ENCODE measurements at places on chromosomes 2 and 18.
A peak's percentile ranks its signal among the peaks of the same experiment; 100 is the strongest.

- no peak for DNase-seq
These were observed 22.1 kb upstream of the IGFBP5 start for GRCh38 chr2:216717491-216717901.

GRCh38 chr2:49042488-49042887 lies 111.8 kb downstream of the FSHR start:
- DNase-seq: no peak

DNA sequence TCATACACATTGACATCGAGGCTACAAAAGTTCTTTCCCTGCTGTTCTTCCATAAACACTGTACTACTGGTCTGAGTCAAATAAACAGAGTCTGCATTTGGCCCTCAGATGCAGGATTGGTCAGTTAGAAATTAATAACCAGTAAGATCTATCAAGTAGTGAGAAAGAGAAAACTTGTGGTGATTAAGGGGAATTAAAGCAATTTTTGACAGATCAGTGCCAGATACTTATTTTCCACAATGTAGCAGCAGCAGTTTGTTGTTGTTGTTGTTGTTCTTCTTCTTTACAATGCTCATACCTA lies 85.0 kb downstream of the IKZF2 start:
- no peak for DNase-seq

DNA sequence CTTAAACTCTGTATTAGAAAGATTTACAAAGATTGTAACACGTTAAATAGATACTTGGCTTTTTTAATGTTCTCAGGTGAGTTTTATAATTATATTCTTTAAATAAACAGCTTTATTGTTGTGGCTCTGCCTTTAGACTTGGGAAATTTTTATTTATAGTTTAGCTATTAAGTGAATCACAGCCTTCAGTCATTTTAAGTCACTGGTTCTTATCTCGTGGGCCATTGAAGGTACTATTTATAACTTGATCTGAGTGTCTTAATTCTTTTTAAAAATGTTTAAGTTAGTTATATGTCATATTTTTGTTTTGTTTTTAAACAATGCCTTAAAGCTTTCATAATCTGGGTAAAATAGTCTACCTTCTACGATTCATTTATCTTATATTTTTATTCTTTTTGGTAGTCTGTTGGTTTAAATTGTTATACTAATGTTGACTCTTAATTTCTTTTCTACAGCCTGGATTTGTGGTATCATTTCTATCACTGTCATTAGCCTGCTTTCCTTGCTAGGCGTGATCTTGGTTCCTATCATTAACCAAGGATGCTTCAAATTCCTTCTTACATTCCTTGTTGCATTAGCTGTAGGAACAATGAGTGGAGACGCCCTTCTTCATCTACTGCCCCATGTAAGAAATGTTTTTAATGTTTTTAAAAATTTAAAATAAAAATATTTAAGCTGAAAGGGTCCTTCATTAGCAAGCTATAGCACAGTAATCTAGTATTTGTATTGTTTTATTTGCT lies 49.3 kb downstream of the SLC39A10 start:
- DNase-seq: peak; percentile 5

- peak; percentile 19 for DNase-seq
These were observed 70.0 kb downstream of the SCG2 start for GRCh38 chr2:223532161-223532560.

All from fibroblast of skin of left quadriceps (primary cell).